ENCODE measurements at places on chromosomes 13 and 19.

GRCh38 chr19:32287811-32288227 lies 57.6 kb upstream of the ZNF507 start:
- H3K27ac ChIP-seq: no peak overlapping the region
- H3K4me3 ChIP-seq: no peak overlapping the region
- no peaks in the 10 kb centered on the region for H3K4me1 ChIP-seq
- H3K27me3 ChIP-seq: no peaks in the 10 kb centered on the region
- DNase-seq: peak; percentile 83

DNA sequence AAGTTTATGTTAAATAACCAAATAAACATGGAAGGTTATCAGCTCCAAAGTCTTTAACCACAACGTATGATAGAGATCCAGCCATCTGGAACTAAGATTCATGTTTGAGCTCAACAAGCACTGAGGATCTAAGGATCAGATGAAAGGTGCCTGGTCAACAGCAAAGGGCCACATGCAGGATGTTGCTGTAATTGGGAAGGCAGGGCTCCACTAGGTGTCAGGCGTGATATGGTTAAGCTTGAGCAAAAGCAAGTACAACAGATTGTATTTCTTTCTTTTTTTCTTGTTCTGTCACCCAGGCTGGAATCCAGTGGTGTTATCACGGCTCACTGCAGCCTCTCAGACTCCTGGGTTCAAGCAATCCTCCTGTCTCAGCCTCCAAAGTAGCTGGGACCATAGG lies 12.0 kb downstream of the EBPL start:
- H3K4me3 ChIP-seq: no peak overlapping the region
- no peak overlapping the region for H3K27ac ChIP-seq
- no peaks in the 10 kb centered on the region for H3K27me3 ChIP-seq
- no peaks in the 10 kb centered on the region for H3K36me3 ChIP-seq
- no peak for DNase-seq

- H3K36me3 ChIP-seq: no peaks in the 10 kb centered on the region
- no peak overlapping the region for H3K4me3 ChIP-seq
- no peak for DNase-seq
- peaks cover 42% of the 10 kb centered on the region for H3K4me1 ChIP-seq
These were observed 13.0 kb upstream of the JUND start for GRCh38 chr19:18294467-18294864.

GRCh38 chr19:45474606-45475521 lies 7.1 kb downstream of the FOSB start:
- no peak overlapping the region for H3K4me3 ChIP-seq
- no peak overlapping the region for H3K27ac ChIP-seq
- no peak for DNase-seq

DNA sequence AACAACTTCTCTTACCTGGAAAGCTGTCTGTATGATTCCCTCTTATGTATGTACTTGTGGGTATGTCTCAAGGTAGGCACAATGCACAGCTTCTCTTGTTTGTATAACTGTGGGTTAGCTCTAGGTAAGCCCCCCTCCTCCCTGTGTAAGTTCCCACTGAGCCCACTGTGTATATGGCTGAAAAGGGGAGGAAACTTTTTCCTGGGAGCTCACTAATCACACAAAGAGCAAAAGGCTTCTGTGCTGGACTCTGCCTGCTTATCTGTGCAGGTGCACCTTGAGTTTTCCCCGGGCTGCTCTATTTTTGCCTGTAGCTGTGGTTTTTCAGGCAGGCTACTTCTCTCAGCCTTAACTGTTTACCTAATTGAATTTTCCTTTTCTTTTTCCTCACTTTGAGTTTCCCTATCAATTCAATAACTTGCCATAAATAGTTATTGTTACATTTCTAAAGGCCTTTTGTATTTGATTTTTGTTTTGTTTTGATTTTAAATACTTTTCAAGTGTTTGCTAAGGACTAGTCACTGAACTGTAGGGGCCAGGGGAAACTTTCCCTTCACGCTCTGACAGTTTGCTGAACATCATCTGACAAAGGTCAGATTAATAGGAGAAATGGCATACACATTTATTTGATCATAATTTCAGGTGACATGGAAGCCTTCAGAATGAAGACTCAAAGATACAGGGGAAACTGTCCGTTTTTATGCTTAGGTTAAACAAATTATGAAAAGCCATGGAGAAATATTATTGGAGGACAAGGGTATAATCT lies 423.5 kb upstream of the ATXN8OS start:
- H3K27ac ChIP-seq: no peak overlapping the region
- H3K27me3 ChIP-seq: no peaks in the 10 kb centered on the region
- H3K4me1 ChIP-seq: no peaks in the 10 kb centered on the region
- no peak for DNase-seq
- no peak overlapping the region for H3K4me3 ChIP-seq
- H3K36me3 ChIP-seq: no peaks in the 10 kb centered on the region

- no peak overlapping the region for H3K27ac ChIP-seq
- H3K27me3 ChIP-seq: peaks cover 63% of the 10 kb centered on the region
- no peaks in the 10 kb centered on the region for H3K4me1 ChIP-seq
- no peak overlapping the region for H3K4me3 ChIP-seq
- DNase-seq: no peak
- no peaks in the 10 kb centered on the region for H3K36me3 ChIP-seq
These were observed 18.7 kb upstream of the POU2F2 start for GRCh38 chr19:42150911-42151361.

- no peaks in the 10 kb centered on the region for H3K27me3 ChIP-seq
- no peak overlapping the region for H3K4me3 ChIP-seq
- H3K4me1 ChIP-seq: peaks cover 98% of the 10 kb centered on the region
- peak overlapping the region; percentile 83 for H3K27ac ChIP-seq
- DNase-seq: no peak
These were observed 23.6 kb downstream of the RANBP3 start for GRCh38 chr19:5954293-5954692.

DNA sequence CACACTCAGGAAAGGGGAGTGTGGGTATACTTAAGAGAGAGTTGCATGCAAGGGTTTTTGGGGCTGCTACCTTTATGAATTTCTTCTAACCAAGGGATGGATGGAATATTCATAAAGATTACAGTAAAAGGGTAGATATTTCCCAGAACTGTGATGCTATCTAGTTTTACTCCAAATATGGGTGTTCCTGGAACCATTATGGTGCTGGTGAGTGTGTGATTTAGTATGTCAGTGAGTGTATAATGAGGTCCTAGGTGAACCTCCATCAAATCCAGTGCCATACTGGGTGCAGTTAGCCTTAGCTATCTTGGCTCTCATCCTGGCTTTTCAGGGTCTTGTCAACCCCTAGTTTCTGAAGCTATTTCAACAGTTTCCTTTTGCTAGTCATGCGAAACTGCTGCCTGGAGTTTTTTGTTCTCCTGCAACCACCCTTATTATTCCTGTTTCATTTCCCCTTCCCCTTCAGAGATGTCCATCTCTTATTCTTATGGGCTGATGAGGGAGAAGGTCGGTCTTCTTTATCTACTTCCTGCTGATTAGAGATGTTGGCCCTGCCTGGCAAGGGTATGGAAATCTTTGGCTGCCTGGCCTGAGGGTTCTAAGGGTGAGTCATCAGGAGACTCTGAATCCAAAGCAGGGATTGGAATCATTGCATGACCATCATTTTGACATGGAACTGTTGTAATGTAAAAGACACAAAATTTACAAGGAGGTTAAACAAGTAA lies 202.3 kb downstream of the NBEA start:
- no peaks in the 10 kb centered on the region for H3K4me1 ChIP-seq
- H3K36me3 ChIP-seq: no peaks in the 10 kb centered on the region
- H3K4me3 ChIP-seq: no peak overlapping the region
- DNase-seq: no peak
- H3K27ac ChIP-seq: no peak overlapping the region
- H3K27me3 ChIP-seq: no peaks in the 10 kb centered on the region

- H3K4me3 ChIP-seq: no peak overlapping the region
- H3K27me3 ChIP-seq: peaks cover 8% of the 10 kb centered on the region
- no peaks in the 10 kb centered on the region for H3K4me1 ChIP-seq
- H3K27ac ChIP-seq: no peak overlapping the region
- DNase-seq: no peak
These were observed 52.8 kb downstream of the SPTBN4 start for GRCh38 chr19:40519352-40520322.

DNA sequence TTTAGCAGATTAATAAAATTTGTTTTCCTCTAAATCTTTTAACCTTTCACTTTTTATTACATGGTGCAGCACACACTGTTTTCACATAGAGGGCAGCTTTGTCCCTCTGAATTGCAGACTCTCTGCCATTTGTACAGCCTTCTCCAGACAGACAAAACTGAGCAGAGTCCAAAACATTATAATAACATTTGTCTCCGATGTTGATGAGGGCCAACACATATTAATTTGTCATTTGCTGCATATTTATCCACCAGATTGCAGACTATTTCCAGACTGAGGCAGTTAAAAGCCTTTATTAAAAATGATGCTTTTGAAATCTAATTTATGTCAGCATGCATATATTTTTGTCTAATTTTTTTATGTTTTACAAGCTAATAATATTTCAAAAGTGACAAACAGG lies 1251.9 kb upstream of the SLC10A2 start:
- no peaks in the 10 kb centered on the region for H3K4me1 ChIP-seq
- no peak overlapping the region for H3K4me3 ChIP-seq
- DNase-seq: no peak
- H3K27me3 ChIP-seq: no peaks in the 10 kb centered on the region

- H3K27ac ChIP-seq: no peak overlapping the region
- no peaks in the 10 kb centered on the region for H3K4me1 ChIP-seq
These were observed 137.2 kb downstream of the CYSLTR2 start for GRCh38 chr13:48790966-48791365.

- no peaks in the 10 kb centered on the region for H3K27me3 ChIP-seq
- H3K36me3 ChIP-seq: no peaks in the 10 kb centered on the region
- H3K4me3 ChIP-seq: no peak overlapping the region
- no peak overlapping the region for H3K27ac ChIP-seq
These were observed 2.9 kb upstream of the ATP11A start for GRCh38 chr13:112686987-112687386.

DNA sequence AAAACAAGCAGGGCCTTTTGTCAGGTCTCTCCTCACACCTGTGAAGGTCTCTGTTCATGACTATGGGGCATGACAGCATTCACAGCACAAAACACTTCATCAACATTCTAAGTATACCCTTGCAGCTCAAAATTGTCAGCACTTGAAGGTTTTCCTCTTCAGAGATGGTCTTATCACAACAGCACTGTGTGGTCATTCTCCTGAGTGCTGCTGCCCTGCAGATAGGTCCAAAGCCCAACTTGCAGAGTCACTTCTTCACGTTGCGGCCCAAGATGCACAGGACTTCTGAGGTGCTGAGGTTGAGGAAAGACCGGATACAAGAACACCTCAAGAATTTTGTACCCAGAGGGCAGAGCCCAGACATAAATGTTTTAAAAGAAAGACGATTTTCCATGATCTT lies 574.5 kb downstream of the UQCRFS1 start:
- no peaks in the 10 kb centered on the region for H3K27me3 ChIP-seq
- no peak overlapping the region for H3K4me3 ChIP-seq
- H3K36me3 ChIP-seq: no peaks in the 10 kb centered on the region
- no peak for DNase-seq
- no peaks in the 10 kb centered on the region for H3K4me1 ChIP-seq
- no peak overlapping the region for H3K27ac ChIP-seq

DNA sequence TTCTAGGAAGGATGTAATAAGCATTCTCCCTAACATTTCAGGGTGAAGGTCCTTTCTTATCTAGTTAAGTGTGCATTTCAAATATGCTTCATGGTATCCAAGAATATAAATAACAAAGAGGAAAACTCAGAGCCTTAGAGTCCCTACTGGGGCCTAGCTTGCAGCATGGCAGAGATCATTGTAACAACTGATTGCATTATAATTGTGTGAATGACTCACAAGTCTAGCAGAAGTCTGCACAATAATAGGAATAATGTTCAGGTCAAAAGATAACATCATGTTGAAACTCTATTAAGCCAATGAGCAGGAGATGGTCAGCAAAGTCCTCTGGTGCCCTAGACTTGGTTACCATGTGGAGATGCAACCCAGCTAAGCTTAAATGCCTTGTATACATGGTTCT lies 3.4 kb downstream of the POSTN start:
- H3K27me3 ChIP-seq: no peaks in the 10 kb centered on the region
- no peak overlapping the region for H3K4me3 ChIP-seq
- DNase-seq: no peak
- H3K27ac ChIP-seq: no peak overlapping the region

DNA sequence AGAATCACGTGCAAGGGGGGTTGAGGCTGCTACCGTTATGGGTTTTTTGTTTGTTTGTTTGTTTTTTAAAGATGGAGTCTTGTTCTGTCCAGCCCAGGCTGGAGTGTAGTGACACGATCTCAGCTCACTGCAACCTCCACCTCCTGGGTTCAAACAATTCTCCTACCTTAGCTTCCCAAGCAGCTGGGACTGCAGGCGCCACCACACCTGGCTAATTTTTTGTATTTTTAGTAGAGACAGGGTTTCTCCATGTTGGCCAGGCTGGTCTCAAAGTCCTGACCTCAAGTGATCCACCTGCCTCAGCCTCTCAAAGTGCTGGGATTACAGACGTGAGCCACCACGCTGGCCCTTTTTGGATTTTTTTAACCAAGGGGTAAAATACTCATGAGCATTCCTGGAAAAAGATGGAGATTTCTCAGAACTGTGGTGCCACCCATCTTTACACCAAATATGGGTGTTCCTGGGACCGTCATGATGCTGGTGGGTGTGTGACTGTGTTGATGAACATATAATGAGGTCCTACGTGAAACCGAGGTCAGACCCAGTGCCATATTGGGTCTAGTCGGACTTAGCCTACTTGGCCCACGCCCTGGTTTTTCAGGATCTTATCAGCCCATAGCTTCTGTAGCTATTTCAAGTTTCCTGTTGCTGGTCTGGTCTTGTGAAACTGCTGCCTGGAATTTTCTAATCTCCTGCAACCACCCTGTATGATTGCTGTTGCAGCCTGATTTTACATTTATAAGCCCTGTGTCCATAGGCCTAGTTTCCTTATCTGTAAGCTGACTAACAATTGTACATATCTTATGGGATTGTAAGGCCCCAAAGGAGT lies 6.2 kb downstream of the PPP1R15A start:
- no peaks in the 10 kb centered on the region for H3K36me3 ChIP-seq
- H3K4me1 ChIP-seq: peaks cover 36% of the 10 kb centered on the region
- no peaks in the 10 kb centered on the region for H3K27me3 ChIP-seq
- peak overlapping the region; percentile 100 for H3K27ac ChIP-seq

DNA sequence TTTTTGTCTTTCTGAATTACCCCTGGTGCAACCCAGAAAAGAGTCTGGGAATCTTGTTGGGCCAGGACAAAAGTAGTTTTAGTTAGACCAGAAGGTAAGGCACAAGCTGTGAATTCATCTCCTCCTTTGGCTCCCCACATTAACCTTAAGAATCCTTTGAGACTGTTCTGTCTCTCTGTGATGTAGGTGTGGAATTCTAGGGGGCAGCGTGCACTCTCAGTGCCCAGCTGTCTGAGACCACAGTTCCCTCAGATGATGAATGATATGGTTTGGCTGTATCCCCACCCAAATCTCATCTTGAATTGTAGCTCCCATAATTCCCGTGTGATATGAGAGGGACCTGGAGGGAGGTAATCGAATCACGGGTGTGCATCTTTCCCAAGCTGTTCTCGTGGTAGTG lies 43.9 kb downstream of the ZNF506 start:
- H3K4me1 ChIP-seq: peaks cover 36% of the 10 kb centered on the region
- no peak overlapping the region for H3K4me3 ChIP-seq
- no peaks in the 10 kb centered on the region for H3K36me3 ChIP-seq
- H3K27me3 ChIP-seq: no peaks in the 10 kb centered on the region
- H3K27ac ChIP-seq: no peak overlapping the region
